ENCODE measurements at places on chromosomes 1 and 21. TPM values are rescaled to one million over a fixed set of nuclear protein-coding genes. Genes with fewer than 3 reads are reported as not detected.

The LCE2B gene
- total RNA-seq = not detected

The TLR5 gene
- 1.8 TPM for total RNA-seq

DNA sequence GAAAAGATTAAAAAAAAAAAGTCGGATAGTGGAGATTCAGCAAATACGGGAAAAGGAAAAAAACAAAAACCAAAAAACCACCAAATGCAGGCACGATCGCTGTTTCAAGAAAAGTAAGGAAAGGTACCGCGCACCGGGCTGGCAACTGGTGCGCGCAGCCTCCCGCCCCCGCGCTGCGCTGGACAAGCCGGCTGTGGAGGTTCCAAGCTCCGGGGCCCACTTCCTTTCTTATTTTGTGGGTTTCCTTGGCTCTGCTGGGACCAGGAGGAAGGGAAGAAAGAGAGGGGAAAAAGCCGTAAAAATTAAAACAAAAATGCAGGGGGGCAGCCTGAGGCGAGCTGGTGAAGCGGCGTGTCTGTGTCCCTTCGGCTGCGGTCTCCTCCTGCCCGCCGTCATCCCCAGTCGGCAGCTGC is 233 bp downstream of the ADAMTS5 start:
- H3K36me3 ChIP-seq = no peaks in the 10 kb centered on the region
- no peak overlapping the region for H3K27ac ChIP-seq
- no peak for DNase-seq
- H3K4me3 ChIP-seq = no peak overlapping the region
- no peaks in the 10 kb centered on the region for H3K27me3 ChIP-seq
- H3K4me1 ChIP-seq = no peaks in the 10 kb centered on the region

- H3K36me3 ChIP-seq = peaks cover 64% of the 10 kb centered on the region
- H3K27ac ChIP-seq = no peak overlapping the region
- DNase-seq = no peak
- H3K27me3 ChIP-seq = no peaks in the 10 kb centered on the region
- no peak overlapping the region for H3K4me3 ChIP-seq
- no peaks in the 10 kb centered on the region for H3K4me1 ChIP-seq
Observed at GRCh38 chr1:11178021-11179015, 10.8 kb upstream of the ANGPTL7 start.

DNA sequence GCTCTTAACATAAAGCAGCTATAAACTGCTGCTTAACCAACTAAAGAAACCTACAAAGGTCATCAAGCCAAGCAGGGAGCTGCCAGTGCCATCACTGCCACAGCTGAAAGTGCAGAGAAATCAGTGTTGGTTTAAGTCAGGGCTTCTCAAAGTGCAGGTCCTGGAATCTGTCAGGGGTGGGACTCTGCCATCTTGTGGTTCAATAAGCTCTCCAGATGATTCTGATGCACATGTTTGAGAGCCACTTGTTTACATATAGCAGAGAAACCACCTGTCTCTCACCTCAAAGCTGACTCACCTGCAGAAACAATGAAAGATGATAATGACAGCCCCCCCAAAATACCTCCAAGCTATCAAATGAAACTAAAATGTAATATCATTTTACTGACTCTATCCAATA is 49.3 kb downstream of the SH3GLB1 start:
- DNase-seq = no peak
- peaks cover 4% of the 10 kb centered on the region for H3K4me1 ChIP-seq
- H3K27ac ChIP-seq = no peak overlapping the region
- H3K36me3 ChIP-seq = no peaks in the 10 kb centered on the region
- H3K27me3 ChIP-seq = peaks cover 19% of the 10 kb centered on the region

DNA sequence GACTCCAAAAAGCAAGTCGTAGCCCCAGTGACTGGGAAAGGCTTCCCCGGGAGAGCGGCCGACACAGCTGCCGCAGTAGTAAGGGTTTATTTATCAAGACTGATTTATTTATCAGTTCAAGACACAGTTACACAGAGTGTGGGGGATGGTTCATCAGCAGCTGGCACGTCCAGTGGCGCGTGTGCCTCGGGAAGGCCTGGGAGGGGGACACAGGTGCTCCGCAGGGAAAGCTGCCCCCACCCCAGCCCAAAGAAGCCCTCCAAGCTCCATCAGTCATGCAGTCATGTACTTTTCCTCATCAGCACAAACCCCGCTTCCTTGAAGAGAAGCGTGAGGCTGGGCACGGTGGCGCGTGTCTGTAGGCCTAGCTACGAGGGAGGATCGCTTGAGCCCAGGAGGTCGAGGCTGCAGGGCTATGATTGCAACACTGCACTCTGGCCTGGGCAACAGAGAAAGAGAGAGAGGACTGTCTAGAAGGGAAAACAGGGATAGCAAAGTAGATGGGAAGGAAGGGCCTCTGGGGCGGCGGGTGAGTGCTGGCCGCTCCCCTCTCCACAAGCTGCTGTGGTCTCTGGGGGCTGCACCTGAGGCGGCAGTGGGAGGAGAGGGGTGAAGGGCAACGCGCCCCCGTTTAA is 53.2 kb downstream of the PRKCZ start:
- no peak overlapping the region for H3K27ac ChIP-seq
- no peak for DNase-seq
- peaks cover 66% of the 10 kb centered on the region for H3K27me3 ChIP-seq
- H3K4me1 ChIP-seq = peaks cover 35% of the 10 kb centered on the region

DNA sequence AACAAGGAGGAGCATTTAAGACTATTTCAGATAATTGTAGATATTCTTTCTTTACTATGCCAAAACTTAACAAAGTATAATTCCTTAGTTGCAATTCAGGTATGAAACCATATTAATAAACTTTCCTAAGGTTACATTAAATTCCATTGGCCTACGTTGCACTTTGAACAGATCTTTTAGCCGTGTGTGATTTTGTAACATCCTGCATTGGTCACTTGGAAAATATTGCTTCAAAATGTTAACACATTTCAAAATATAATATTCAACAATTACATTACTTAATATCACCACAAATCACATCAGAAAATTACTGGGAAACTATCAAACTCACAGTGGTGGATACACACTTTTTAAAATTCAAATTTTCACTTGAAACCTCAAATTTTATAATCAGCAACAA is 20.2 kb downstream of the ETS2 start:
- H3K36me3 ChIP-seq = peaks cover 36% of the 10 kb centered on the region
- H3K27me3 ChIP-seq = no peaks in the 10 kb centered on the region
- DNase-seq = no peak
- H3K4me1 ChIP-seq = no peaks in the 10 kb centered on the region

GRCh38 chr1:183101081-183101480 is 77.9 kb downstream of the LAMC1 start:
- H3K4me1 ChIP-seq = no peaks in the 10 kb centered on the region
- H3K27me3 ChIP-seq = peaks cover 25% of the 10 kb centered on the region
- DNase-seq = no peak

- no peaks in the 10 kb centered on the region for H3K4me1 ChIP-seq
- no peaks in the 10 kb centered on the region for H3K36me3 ChIP-seq
- H3K27me3 ChIP-seq = peaks cover 9% of the 10 kb centered on the region
- no peak overlapping the region for H3K27ac ChIP-seq
- DNase-seq = no peak
- no peak overlapping the region for H3K4me3 ChIP-seq
Observed at GRCh38 chr1:33248244-33248643, 8.0 kb upstream of the ZNF362 start.

GRCh38 chr21:19832551-19832950 is 1165.7 kb upstream of the NCAM2 start:
- H3K4me1 ChIP-seq = no peaks in the 10 kb centered on the region
- no peak overlapping the region for H3K27ac ChIP-seq
- H3K36me3 ChIP-seq = no peaks in the 10 kb centered on the region
- no peak for DNase-seq
- H3K27me3 ChIP-seq = no peaks in the 10 kb centered on the region

- H3K27me3 ChIP-seq = no peaks in the 10 kb centered on the region
- no peak for DNase-seq
- no peak overlapping the region for H3K27ac ChIP-seq
- no peaks in the 10 kb centered on the region for H3K4me1 ChIP-seq
- no peak overlapping the region for H3K4me3 ChIP-seq
Observed at GRCh38 chr1:89557956-89558355, 33.3 kb downstream of the LRRC8B start.

DNA sequence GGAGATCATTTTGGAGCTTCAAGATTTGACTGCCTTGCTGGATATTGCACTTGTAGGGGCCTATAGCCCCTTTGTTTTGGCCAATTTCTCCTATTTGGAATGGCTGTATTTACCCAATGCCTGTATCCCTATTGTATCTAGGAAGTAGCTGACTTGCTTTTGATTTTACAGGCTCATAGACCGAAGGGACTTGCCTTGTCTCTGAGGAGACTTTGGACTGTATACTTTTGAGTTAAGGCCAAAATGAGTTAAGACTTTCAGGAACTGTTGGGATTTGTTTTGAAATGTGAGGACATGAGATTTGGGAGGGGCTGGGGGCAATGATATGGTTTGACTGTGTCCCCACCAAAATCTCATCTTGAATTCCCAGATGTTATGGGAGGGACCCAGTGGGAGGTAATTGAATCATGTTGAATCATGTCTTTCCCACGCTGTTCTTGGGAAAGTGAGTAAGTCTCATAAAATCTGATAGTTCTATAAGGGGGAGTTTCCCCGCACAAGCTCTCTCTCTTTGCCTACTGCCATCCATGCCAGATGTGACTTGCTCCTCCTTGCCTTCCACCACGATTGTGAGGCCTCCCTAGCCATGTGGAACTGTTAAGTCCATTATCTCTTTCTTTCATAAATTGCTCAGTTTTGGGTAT is 276.1 kb downstream of the LMX1A start:
- no peaks in the 10 kb centered on the region for H3K4me1 ChIP-seq
- H3K36me3 ChIP-seq = no peaks in the 10 kb centered on the region
- H3K27ac ChIP-seq = no peak overlapping the region

DNA sequence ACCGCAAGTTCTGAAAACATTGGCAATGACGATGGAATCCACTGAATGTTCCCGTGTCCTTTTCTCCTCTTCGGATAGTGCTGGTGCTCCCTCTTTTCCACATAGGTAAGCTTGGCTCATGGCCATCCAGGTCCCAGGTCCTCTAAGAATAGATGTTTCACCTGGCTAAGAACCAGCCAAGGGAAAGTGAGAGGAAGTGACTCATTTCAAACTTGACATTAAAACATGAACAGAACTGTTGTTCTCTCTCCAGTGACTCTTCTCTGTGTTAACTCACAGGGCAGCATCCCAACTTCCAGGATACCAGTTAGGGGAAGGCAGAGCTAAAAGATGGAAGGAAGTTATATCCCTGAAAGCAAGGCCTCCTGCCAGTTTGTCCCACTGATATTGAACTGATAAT is 493.8 kb upstream of the CHRM3 start:
- no peak overlapping the region for H3K27ac ChIP-seq
- no peaks in the 10 kb centered on the region for H3K27me3 ChIP-seq
- H3K36me3 ChIP-seq = no peaks in the 10 kb centered on the region
- DNase-seq = no peak
- no peak overlapping the region for H3K4me3 ChIP-seq

- H3K36me3 ChIP-seq = peaks cover 15% of the 10 kb centered on the region
- H3K27me3 ChIP-seq = peaks cover 32% of the 10 kb centered on the region
- H3K27ac ChIP-seq = no peak overlapping the region
- DNase-seq = peak; percentile 85
Observed at GRCh38 chr1:19918057-19918456, 5.4 kb downstream of the PLA2G2E start.

DNA sequence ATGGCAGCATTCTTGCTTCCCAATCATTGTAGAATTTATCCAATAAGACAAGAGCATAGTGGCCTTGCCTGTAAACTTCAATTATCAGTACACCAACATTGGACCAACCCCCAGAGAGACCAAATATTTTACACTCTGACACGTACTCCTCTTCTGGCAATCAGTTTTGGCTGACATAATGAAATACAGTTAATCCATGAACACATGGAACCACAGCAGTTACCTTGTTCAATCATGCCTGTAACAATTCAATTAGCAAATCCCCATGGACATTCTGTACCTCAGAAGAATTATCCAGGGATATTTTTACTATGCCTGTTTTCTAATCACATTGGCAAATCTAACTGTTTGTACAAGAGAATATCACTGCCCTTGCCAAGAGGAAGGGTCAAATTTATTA is 2162.0 kb downstream of the MRPL39 start:
- no peaks in the 10 kb centered on the region for H3K36me3 ChIP-seq
- no peak overlapping the region for H3K4me3 ChIP-seq
- no peaks in the 10 kb centered on the region for H3K4me1 ChIP-seq
- no peaks in the 10 kb centered on the region for H3K27me3 ChIP-seq

GRCh38 chr1:169550294-169550693 is 36.0 kb downstream of the F5 start:
- H3K27me3 ChIP-seq = no peaks in the 10 kb centered on the region
- no peaks in the 10 kb centered on the region for H3K36me3 ChIP-seq
- no peaks in the 10 kb centered on the region for H3K4me1 ChIP-seq
- H3K4me3 ChIP-seq = no peak overlapping the region

DNA sequence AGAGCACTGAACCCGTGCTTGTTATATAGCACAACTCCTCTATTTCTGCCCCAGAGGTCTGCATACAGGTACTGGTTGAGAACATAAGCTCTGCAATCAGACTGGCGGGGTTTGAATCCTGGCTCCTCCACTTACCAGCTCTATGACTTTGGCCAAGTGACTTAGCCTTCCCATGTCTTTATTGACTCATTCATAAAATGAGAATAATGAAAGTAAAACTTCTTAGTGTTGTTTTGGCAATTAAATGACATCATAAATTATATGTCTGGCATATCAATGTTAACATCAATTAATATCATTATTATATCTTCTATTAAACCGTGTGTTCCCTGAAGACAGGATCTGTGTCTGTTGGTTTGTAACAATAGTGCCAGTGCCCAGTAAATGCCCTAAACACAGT is 4.3 kb downstream of the INKA2 start:
- peaks cover 79% of the 10 kb centered on the region for H3K27me3 ChIP-seq
- DNase-seq = no peak
- H3K4me3 ChIP-seq = no peak overlapping the region
- no peaks in the 10 kb centered on the region for H3K36me3 ChIP-seq
- H3K4me1 ChIP-seq = peaks cover 7% of the 10 kb centered on the region

DNA sequence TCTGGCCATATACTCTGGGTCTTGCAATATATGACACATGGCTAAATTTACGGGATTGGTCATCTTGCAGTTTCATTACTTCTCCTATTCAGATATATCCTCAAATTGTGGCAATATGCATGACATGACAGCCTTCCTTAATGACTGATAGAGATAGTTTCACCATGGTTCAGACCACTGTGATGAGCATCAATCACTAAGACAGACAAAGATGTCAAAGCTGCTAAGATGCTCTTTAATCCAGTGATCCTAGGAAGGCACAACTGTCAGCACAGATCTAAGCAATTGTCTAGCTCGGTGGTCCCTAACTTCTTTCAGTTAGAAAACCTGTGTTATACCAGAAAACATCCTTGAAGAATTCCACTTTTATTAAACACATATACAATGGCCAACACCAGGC is 70.9 kb upstream of the ADGRL2 start:
- no peaks in the 10 kb centered on the region for H3K27me3 ChIP-seq
- no peaks in the 10 kb centered on the region for H3K36me3 ChIP-seq
- no peaks in the 10 kb centered on the region for H3K4me1 ChIP-seq

- H3K4me1 ChIP-seq = no peaks in the 10 kb centered on the region
- H3K27ac ChIP-seq = no peak overlapping the region
- no peak for DNase-seq
- H3K27me3 ChIP-seq = no peaks in the 10 kb centered on the region
- H3K36me3 ChIP-seq = peaks cover 77% of the 10 kb centered on the region
Observed at GRCh38 chr1:183967914-183968313, 69.6 kb downstream of the COLGALT2 start.

- no peak for DNase-seq
- H3K4me1 ChIP-seq = no peaks in the 10 kb centered on the region
- H3K4me3 ChIP-seq = no peak overlapping the region
- no peaks in the 10 kb centered on the region for H3K27me3 ChIP-seq
Observed at GRCh38 chr1:98145655-98146054, 224.8 kb upstream of the DPYD start.

GRCh38 chr1:68570871-68571270 is 74.0 kb upstream of the DEPDC1 start:
- no peaks in the 10 kb centered on the region for H3K27me3 ChIP-seq
- DNase-seq = no peak
- no peak overlapping the region for H3K27ac ChIP-seq
